ENCODE measurements at places on chromosomes 3 and 15.

DNA sequence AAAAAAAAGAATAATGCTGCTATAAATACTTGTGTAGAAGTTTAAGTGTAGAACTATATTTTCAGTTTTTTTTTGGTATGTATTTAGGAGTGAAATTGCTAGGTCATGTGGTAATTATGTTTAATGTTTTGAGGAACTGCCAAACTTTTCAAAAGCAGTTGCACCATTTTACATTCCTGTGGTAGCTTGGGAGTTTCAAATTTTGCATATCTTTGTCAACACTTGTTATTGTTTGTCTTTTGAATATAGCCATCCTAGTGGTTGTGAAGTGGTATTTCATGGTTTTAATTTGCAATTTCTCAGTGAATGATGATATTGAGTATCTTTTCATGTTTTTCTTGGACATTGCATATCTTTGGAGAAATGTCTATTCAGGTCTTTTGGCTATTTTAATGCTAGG is 30.4 kb downstream of the SKIL start:
- no peak for DNase-seq

DNA sequence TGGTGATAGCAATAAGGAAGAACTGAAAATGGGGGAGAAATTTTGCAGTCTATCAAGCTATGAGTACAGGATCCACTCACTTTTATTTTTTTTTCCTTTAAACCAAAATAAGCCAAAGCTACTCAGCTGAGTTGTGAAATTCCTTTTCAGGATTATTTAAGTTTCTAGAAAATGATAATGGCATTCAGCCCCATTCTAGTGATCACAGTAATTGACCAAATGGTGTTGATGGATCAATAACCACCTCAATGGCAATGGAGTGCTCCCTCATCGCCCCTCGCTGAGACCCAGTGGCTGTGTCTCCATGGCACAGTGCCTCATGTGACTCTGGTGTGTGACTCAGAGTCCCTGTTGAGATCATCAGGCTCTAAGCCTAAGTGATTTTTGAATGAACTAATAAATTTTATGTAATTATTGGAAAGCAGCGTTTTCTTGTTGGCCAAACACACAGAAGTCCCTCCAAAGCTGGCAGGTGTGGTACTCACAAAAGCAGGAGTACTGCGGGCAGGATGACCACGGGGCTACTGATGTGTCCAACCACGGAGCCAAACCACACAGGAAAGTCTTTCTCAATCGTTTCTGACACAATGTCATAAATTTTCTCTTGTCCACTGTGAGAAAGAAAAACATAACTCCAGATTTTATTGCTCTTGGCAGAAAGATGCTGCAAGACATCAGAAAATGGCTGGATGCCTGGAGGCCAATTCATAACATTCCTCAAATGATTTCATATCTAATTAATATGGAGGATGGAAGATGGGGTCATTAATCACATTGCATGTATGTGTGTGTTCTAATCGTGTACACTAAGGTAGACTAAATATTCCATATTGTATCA is 14.4 kb upstream of the STARD5 start:
- DNase-seq: peak; percentile 66

- DNase-seq: no peak
These were observed 25.9 kb upstream of the GP9 start for GRCh38 chr3:129034642-129035041.

DNA sequence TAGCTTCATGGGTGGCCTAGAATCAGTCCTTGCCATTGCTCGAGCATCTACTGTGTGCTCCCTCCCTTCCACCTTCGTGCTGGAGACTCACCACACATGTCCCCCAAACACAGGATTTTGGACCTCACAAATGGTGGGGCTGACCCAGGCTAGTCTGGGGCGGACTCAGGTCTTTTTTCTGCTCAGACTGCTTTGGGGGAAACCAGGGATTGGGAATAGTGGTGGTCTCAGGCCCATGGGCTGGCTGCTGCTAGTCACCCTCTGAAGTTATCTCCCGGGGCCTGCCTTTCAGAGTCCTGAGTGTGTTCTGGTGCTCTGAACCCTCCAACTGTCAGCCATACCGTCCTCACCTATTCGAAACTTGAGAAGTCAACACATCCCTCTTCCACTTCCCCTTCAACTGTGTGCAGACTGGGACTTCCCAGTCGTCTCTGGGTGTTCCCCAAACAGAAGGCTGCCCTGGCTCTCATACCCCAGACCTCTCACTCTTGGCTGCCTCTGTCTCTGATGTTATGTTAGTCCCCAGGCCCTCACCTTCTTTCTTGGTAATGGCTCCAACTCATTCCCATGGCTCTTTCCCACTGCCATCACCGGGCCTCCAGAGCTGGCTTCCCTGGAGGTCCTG is 46.0 kb downstream of the PPCDC start:
- no peak for DNase-seq
